ENCODE measurements at places on chromosomes 4 and X. TPM values are rescaled to one million over a fixed set of nuclear protein-coding genes. Genes with fewer than 3 reads are reported as not detected.

DNA sequence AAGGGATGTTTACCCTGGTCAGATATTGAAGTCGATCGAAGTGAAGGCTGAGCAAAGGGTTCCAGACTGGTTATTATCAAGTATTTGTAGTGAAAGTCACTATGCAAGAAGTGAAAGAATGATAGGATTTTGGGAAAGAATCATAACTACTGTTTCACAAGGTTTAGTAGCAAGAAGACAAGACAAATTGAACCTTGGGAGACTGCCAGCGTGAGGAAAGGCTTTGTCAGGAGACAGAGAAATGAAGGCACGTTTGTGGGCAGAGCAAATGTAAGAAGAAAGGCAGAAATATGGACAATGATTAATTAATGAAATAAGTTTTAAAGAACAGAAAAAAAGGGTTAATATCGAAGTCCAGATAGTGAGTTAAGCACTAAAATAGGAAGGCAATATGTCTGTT lies 456.8 kb downstream of the TRIML1 start:
- DNase-seq, result no peak

GRCh38 chr4:128268970-128269369 lies 18.6 kb downstream of the PGRMC2 start:
- DNase-seq, result no peak

- no peak for DNase-seq
Observed at GRCh38 chr4:24322511-24322910, 261.8 kb downstream of the DHX15 start.

- DNase-seq, result no peak
Observed at GRCh38 chr4:111836601-111837000, 308.7 kb upstream of the FAM241A start.

- no peak for DNase-seq
Observed at GRCh38 chr4:159266981-159267868, 164.3 kb downstream of the RAPGEF2 start.

DNA sequence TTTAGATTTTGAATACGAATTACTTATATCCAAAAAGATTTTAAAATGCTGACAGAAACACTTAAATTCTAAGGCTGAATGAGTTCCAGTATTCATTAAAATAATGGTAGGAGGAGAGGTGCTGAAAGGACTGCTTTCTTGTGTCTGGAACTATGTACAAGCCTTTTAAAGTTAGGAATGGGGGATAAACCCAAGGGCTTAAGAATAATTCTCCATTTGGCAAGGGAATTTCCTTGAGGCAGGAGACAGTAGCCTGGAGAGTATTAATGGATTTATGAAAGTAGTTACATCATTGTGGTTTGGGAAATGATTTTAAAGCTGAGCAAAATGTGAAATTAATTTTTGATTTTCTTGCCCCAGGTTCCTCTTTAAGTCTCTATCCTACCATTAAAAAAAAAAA lies 266.5 kb upstream of the KCNIP4 start:
- no peak for DNase-seq

GRCh38 chr4:185502386-185502785 lies 30.9 kb upstream of the CCDC110 start:
- DNase-seq, result no peak

DNA sequence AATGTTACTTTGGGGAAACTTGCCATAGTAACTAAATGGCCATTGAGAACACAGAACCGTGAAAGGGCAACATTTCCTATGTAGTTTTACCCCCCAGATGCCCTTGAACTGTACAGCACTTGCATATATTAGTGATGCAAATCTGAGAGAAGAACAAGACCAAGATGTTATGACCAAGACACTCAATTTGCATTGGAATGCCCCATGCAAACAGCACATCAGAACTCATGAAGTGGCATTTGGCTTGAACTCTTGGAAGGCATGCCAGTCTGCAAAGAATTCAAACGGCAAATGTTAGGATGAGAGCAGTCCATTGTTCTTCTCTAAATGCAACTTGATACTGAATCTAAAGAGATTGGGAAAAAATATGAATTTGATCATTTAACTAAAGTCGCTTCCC lies 139.4 kb upstream of the CXorf66 start:
- DNase-seq, result no peak

CD40LG gene
- not detected for total RNA-seq

ADGRG4 gene
- total RNA-seq, result not detected

RAB33A gene
- 4.9 TPM for total RNA-seq

CSN1S1 gene
- total RNA-seq, result not detected

TMEM271 gene
- 0.62 TPM for total RNA-seq

TRIM75 gene
- not detected for total RNA-seq

ZNF81 gene
- 8.9 TPM for total RNA-seq

ZCCHC18 gene
- 4.4 TPM for total RNA-seq

All from GM23338 (cell line).